ENCODE measurements at places on chromosomes 6 and 20.

- peak; percentile 75 for DNase-seq
These were observed 680.7 kb upstream of the SLC35B3 start for GRCh38 chr6:9116026-9116425.

GRCh38 chr6:45477278-45477677 lies 99.5 kb upstream of the SUPT3H start:
- no peak for DNase-seq

DNA sequence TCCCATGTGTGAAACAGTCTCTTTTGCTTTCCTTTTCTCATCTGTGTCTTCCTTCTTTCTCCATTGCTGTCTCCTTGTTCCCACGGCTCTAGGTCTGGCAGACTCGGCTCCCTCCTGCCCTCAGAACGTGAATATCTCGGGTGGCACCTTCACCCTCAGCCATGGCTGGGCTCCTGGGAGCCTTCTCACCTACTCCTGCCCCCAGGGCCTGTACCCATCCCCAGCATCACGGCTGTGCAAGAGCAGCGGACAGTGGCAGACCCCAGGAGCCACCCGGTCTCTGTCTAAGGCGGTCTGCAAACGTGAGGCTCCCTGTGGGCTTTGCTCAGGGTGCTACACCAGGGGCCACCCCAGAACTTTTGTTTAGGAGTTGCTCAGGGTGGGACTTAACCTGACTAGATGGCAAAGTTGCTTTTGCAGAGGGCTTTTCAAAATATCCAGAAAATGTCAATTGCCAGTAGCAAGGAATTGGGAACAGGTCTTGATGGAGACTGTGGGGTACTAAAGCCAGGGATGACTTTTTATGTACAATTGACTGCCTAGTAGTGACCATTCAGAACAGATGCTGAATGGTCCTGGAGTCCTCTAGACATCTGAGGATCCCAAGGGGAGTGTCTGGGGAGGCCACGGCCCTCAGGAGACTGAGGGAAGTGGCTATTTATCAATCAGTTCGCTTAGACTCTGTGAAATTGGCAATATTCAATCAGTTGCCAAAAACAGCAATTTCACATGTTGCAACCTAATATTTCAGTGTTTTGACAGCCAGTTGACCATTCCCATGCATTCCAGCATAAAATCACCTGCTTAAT lies 550 bp downstream of the C2 start:
- DNase-seq: no peak

- DNase-seq: no peak
These were observed 39.6 kb downstream of the HLA-F start for GRCh38 chr6:29762781-29763214.

DNA sequence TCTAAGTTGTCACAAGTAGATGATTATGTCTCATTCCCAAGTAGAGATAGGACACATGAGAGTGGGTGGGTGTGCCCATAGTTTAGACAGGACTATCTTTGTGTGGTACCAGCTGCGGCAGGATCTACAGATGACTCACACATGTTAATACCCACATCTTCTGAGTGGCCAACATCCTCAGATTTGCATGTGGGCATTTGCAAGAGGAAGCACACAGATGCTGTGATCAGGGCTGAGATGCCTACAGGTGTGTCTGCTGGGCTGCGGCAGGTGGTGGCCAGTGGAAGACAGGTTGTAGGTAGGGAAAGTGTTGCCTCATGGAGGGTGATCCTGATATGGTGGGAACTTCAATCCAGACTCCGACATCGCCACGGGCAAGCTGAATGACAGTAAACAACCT lies 50.8 kb downstream of the UTRN start:
- DNase-seq: no peak

DNA sequence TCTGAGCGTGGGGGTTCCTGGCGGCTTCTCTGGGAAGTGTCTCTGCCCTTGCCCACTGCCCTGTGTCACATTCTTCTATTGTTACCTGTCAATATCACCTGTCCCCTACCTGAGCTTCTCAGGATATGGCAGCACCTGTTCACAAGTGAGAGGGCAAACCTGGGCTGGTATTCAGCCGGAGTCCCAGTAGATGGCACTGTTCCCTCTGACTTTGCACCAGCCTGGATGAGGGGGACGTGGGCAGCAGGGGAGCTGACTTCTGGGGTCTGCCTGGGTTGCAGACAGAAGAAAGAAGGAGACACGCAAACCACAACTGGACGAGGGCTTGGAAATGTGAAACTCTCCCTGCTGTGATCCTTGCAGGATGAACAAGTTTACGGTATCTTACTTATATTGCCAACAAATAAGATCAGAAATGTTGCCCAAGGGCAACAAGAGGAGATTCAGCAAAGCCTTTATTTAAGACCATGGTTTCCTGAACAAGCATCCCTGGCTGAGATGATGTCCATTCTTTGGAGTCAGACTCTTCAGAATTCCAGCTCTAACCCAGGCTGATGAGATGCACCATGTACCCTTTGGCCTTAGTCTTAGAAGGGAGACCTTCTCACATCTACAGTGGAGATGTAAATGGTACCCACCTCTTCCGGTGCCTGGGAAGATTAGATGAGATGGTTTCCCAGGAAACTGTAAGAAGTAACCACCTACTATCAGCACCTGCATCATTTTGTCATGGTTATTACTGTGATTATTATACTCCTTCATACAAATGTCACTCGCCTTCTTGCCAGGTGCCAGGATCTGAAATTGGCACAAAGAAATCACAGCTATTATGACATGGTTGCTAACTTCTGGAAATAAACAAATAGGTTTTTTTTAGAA lies 400.0 kb upstream of the CDH4 start:
- no peak for DNase-seq

GRCh38 chr6:20178327-20178726 lies 33.9 kb downstream of the MBOAT1 start:
- DNase-seq: no peak

DNA sequence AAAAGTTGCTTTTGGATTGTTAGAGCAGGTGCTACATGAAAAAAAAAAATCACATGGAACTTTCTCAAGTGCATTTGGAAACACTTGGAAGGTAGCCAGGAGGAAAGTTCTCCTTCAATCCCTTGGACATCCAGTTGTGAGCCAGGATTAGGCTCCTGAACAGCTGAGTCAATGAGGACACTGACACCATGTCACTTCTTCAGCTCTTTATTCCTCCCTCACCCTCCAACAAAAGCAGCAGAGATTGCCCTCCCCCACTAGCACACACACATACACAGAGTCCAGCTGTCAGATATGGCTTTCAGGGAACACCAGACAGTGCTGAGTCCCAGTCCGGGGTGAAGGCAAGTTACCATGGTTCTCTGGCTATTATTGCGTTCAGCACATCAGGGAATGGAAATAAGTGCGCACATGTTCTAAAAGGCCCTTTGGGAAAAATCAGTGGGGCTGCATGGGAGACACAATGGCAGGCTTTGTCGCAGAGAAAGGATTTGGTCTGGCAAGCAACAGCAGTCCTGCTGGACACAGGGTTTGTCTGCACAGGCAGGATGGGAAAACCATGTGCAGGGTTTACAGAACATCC lies 124.7 kb upstream of the MARCKS start:
- DNase-seq: no peak

DNA sequence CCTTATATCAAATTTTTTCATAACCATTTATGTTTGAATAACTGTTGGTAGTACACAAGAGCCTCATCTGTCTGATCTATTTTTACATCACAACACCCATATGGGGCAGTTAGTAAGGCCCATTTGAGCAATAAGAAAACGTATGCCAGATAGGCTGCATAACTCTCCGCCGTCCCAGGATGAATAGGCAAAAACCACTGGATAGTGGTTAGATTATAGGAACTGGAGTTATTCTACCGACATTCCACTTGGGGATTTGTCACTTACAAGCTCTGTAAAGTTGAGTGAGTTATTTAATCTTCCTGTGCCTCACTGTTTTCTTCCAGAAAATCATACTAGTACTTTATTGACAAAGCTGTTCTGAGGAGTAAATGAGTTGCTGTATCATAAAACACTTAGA lies 881.9 kb downstream of the QKI start:
- DNase-seq: no peak

- no peak for DNase-seq
These were observed 184.3 kb upstream of the OLIG3 start for GRCh38 chr6:137678451-137678850.

DNA sequence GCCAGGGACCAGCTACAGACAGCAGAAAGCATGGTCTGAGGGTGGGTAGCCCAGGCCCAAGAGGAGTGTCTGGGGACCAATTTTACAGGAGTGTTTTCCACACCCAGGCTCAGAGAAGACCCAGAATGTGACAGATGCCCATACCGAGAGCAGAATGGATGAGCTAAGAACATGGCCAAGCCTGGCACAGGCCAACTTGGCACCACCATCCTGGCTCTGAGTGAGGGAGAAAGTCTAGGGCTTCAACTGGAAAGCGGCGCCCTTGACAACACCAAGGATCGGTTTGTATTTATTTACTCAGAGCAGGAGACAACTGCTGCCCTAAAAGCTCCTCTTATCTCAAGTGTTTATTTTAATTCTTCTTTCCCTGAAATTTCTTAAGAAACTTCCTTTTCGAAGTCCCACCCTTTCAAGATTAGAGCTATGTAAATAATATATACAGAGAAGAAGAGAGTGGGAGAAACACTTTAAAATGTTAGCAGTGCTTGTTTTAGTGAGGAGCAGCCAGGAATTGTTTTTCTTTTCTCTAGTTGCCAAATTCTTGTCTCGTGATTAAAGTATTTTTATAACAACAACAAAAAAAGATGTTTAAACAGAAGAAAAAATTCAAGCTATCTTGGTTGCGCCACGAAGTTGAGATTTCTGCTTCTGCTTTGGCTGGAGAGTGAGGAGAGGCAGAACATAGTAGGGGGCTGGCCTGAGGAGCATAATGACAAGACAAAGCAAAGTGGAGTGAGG lies 16.2 kb downstream of the TNXB start:
- DNase-seq: no peak

GRCh38 chr20:35743693-35744491 lies 1.8 kb upstream of the RBM39 start:
- DNase-seq: no peak

DNA sequence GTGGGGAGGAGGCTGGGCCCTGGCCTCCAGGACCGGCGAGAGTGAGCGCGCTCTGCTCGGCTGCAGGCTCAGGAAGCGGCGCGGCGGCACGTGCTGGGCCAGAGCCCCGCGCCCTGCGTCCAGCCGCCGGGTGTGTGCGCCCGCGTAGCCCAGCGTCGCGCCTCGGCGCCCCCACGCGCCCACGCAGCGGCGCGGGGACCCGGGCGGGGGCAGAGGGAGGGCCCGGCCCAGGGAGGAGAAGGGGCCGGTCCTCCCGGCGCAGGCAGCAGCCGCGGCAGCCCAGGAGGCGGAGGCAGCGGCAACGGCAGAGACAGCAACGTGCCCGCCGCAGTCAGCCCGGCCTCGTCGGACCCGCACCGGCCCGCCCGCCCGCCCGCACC lies at the start of gene EYA2:
Gene EYA2 (plus strand): TSS at position 265 of the 380 bp plus-strand sequence. CDS start 95,168 bp downstream, outside the sequence.
- DNase-seq: no peak

DNA sequence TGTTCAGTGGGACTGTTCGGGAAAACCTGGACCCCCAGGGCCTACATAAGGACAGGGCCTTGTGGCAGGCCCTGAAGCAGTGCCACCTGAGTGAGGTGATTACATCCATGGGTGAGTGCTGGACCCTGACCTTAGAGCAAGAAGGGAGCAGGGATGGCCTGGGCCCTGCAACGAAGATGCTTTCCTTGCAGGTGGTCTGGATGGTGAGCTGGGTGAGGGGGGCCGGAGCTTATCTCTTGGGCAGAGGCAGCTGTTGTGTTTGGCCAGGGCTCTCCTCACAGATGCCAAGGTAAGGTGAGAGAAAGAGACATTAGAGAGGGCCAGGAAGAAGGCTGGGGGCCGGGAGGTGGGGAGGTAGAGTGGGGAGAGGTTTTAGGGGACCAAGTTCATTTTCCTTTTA lies 6.4 kb downstream of the DLK2 start:
- DNase-seq: no peak

DNA sequence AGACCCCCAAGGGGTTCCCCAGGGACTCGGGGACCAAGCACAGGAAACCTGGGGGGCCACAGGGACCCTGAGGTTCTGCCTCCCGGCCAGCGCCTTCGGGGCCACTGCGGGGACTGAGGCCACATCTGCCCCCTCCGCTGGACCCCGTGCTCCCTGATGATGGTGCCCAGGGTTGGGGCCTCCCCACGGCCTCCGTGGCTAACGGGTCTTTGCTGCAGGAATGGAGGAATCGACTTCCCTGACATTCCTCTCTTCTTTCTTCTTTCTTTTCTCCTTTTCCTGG lies 330.2 kb downstream of the TAF4 start:
- DNase-seq: no peak

DNA sequence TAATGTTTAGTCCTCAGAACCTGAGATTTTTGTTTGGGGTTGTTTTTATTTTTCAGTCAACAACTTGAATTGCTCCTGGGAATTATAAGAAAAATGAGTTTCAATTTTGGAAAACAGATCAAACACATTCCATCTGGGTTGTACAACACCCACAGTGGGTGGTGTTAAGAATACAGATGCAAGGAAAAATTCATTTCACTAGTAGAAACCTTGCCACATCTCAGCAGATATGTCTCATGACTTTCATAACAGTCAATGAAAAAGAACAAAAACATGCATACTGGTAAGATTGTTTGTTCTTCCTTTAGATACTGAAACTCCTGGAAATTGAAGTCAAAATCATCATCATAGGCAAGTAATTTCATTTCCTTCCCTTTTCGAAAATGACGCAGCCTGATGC lies 78.9 kb downstream of the MOXD1 start:
- no peak for DNase-seq

DNA sequence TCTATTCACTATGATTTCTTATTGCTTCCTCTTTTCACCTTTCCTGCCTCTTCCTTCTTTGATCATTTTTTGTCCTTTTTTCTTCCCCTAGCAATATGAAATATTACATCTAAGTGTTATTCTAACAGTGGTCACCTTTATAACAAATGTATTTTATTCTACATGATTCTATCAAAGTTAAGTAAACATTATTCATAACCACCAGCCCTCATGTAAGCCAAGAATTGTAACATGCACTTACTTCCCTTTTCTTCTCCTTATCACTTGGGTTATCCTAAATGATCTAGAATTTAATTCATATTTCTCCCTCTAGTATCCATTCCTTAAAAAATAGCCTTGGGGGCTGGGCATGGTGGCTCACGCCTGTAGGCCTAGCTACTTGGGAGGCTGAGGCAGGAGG lies 88.3 kb upstream of the SLC22A23 start:
- DNase-seq: no peak

Measured in HS-5 (cell line).